ENCODE measurements at places on chromosomes 7 and 10. TPM values are rescaled to one million over a fixed set of nuclear protein-coding genes. Genes with fewer than 3 reads are reported as not detected.

DNA sequence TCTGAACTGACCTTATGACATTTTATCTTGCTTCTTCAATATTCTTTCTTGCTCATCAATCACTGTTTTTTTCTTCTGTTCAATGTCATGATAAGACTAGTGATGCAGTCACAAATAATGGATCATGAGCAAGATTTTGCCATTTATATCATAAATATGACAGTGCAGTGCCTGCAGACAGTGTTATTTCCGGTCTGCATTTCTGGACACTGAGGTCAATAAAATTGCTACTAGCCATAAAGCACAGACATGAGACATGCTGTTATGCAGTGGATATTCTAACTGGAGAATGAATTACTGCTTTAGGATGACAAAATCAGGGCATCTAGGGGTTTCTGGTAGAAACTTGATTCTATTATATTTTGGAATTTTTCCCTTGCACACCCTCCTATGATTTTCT, 1509.7 kb upstream of the LRRTM3 start:
- no peaks in the 10 kb centered on the region for H3K4me1 ChIP-seq
- no peak overlapping the region for H3K4me3 ChIP-seq
- H3K36me3 ChIP-seq, result no peaks in the 10 kb centered on the region
- H3K27me3 ChIP-seq, result no peaks in the 10 kb centered on the region
- no peak overlapping the region for H3K27ac ChIP-seq

DNA sequence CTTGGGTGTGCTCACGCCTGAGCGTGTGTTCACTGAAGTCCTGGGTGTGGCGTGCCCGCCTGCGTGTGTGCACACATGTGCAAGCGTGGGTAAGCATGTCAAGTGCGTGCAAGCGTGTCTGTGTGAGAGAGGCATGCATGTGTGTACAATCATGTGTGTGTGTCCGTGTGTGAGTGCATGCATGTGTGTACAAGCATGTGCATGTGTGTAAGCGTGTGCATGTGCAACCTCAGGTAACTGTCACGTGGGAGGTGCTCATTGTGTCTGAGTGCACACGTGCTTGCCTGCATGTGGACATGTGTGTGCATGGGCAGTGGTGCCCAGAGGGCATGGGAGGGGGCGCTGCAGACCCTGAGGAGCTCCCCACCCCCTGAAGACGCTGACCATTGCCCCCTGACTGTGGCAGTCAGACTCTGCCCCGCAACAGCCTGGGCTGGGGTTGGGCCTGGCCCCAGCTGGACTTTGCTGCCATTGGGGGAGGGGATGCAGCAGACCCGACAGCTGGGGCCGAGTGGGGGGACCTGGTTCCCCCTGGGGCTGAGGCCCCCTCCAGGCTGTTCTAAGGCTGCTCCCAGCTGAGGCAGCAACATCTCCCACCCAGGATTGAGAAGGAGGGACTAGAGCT, 88.1 kb downstream of the UNCX start:
- H3K4me1 ChIP-seq, result no peaks in the 10 kb centered on the region
- no peaks in the 10 kb centered on the region for H3K36me3 ChIP-seq
- DNase-seq, result no peak
- no peak overlapping the region for H3K4me3 ChIP-seq

Gene IFIT2
- 2.3 TPM for total RNA-seq

Gene PHKG1
- 1.1 TPM for total RNA-seq

Data from ovary (tissue), 10 donors.